ENCODE measurements at places on chromosomes 4 and X. TPM values are rescaled to one million over a fixed set of nuclear protein-coding genes. Genes with fewer than 3 reads are reported as not detected.

DNA sequence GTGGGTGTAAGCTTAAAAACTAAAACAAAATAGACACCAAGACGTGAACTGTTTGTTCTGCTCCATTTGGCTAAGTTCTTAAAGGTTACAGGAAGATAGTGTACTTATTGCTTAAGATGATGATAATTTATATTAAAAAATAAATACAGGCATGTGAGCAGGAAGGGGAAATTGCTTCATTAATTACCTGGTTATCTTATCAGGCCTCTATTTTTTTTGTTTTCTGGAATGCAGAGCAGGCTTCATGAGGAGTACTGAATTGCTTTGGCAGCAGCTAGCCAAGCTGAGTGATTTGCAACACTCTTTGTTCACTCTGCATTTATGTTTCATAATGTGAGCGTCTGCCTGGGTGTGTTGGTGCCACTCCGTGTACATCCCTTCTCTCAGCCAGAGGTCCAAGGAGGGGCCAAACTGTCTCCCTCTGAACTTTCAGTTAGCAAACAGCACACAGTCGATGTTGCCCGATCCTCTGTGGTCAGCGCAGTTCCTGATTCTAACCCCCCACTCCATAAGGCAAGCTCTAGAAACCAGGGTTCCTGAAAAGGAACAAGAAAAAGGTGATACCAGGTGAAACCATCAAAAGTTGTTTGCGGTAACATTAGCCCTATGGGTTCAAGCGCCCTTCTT is 348.2 kb downstream of the SPRY1 start:
- DNase-seq, result no peak

- DNase-seq, result no peak
Measured at GRCh38 chrX:24796204-24796603, 102.5 kb downstream of the POLA1 start.

GRCh38 chr4:64495946-64496345 is 86.7 kb upstream of the TECRL start:
- DNase-seq, result no peak

- DNase-seq, result no peak
Measured at GRCh38 chrX:30830326-30830943, 58.6 kb downstream of the TAB3 start.

- DNase-seq, result no peak
Measured at GRCh38 chr4:149343614-149344013, 472.0 kb downstream of the IQCM start.

DNA sequence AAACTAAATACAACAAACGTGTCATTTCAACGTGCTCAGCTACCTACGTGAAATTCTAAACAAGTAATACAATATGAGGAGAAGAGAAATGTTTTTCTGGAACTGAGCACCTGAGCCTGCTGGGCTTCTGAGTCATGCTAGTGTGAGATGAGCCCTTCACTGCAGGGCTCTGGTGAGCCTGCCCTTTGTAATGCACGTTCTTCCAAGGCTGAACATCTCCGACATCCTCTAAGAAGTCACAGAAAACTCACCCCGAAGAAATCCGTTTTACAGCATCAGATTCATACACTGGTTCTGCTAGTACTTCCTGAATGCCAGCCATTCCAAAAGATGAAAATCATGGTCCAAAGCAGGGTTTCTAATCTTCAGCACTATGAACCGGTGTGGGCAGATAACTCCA is 157.1 kb downstream of the AMELX start:
- no peak for DNase-seq

DNA sequence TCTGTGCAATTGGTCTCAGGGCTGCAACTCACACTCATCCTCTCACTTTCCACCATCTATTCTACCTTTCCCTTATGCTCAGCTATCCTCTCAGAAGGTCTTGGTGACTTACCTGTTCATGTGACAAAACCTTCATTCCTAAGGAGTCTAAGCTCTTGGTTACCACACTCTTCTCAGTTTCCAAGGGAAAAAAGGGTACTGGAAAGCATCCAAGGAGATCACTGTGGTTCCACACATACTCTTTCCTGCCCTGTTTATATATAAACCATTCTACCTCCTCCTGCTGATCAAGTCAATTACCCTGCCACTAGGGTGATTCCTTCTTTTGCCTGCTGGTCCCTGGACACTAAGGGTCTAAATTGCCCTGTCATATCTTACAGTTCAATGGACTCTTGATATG is 57.2 kb upstream of the MAML3 start:
- DNase-seq, result peak; percentile 33

DNA sequence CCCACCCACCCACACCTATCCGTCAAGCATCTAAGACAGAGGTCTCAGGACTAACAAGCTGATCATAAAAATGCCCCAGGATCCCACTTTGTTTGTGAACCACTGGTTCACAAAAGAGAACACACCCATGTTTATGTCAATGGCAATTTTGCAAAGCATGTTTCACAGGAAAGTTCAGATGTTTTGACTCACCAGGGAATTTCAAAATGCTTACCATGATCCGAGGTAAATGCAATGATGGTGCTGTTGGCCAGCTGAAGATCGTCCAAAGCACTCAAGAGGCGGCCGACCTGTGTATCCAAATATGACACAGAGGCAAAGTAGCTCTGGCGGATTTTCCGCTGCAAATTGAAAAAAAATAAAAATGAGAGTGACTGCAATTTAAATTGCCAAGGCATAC is 15.0 kb downstream of the IDS start:
- DNase-seq, result no peak

GRCh38 chr4:121009578-121010478 is 62.5 kb downstream of the NDNF start:
- no peak for DNase-seq

DNA sequence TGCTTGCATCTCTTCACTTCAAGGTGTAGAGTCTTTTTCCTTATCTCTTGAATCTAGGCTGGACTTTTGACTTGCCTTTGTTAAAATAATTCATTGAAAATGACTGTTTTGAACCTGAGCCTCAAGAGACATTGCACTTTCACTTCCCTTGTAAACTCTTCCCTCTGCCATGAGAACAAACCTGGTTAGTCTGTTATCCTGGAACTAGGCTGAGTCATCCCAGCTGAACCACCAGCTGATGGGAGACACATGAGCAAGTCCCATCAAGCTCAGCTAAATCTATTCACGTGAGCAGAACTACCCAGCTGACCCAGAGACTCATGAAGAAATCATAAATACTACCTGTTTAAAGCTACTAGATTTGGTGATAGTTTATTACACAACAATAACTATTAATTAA is 202.3 kb upstream of the CENPE start:
- no peak for DNase-seq

DNA sequence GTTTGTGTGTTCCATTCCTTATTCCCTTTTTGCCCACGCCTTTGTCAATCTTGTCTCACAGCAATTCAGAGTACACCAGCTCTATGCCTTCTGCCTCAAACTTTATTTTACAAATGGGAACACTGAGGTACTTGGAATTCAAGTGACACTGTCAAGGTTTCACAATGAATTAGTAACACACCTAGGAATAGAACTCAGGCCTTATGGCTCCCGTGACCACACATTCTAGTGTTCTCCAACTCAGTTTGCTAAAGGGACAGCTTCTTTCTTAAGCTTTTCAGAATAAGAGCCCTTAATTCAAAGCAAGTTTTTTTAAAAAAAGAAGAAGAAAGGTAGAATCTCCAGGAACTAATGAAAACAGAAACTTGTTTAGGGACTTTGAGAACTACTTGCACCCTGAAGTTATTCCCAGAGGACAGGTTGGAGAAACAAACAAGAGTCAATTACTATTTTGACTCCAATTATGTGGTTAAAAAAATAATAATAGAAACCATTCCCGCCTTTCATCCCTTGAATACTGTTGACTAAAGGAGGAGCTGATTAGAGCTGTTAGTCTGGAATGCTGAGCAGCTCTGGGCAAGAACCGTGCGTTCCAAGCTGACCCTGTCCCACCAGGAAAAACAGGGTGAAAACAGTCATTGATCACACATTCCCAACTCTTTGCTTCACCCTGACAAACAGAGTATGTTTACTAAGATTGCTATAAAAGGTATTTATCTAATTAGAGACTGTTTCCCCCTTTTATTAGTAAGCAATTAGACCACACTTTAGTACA is 408.8 kb upstream of the CNKSR2 start:
- no peak for DNase-seq

DNA sequence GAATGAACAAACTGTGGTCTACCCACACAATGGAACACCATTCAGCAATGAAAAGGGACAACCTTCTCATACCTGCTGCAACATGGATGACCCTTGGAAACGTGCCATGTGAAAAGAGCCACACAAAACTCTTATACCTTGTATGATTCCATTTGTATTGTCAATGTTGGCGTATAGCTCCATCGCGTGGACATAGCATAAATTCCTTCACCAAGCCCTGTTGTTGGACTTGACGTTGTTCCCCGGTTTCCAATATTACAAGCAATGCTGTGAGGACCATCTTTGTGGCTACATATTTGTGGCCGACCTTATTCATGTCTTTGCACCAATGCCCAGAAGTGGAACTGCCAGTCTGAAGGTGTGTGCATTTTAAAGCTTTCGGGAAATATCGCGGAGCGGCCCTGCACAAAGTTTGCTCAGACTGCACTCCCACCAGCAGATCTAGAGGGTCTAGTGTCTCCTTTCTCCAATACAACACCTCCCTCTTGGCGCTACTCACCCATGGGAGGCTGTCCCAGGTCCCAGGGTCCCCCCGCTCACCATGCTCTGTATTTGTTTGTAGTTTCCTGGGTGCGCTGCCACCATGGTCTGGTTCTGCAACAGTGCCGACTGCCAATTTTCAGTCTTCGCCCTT is at the start of gene CLDN34:
TSS of gene CLDN34 (plus strand) at position 584 of the 634 bp plus-strand sequence. CDS start at position 584, 0 bp downstream.
- DNase-seq, result no peak

The CABS1 gene
- not detected for total RNA-seq

The CT45A2 gene
- not detected for total RNA-seq

The EXOC1L gene
- total RNA-seq, result not detected

The PRR32 gene
- total RNA-seq, result not detected

The EVC2 gene
- 0.40 TPM for total RNA-seq

The ARHGAP10 gene
- 7.4 TPM for total RNA-seq
